ENCODE measurements at places on chromosomes 2 and 18.

DNA sequence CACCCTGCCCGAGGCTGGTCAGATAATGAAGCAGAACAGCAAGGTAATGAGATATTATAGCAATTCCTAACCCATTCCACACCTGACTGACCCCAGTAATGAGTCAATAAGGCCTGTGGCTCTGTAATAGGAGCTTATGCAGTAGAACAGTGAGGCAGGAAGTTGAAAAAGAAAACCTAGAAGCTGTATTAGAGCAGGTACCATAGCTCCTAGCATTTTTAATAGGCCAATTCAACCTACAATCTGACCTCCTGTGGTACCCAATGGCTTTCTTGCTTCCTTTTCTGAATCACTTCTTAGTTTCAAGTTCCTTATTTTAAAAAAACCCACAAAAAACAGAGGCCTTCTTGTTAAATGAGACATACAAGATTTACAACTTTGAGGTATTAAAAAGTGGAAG is 43.6 kb upstream of the MAP2 start:
- DNase-seq, result peak; percentile 50

- DNase-seq, result no peak
Observed at GRCh38 chr2:208125251-208125650, 927 bp upstream of the CRYGD start.

DNA sequence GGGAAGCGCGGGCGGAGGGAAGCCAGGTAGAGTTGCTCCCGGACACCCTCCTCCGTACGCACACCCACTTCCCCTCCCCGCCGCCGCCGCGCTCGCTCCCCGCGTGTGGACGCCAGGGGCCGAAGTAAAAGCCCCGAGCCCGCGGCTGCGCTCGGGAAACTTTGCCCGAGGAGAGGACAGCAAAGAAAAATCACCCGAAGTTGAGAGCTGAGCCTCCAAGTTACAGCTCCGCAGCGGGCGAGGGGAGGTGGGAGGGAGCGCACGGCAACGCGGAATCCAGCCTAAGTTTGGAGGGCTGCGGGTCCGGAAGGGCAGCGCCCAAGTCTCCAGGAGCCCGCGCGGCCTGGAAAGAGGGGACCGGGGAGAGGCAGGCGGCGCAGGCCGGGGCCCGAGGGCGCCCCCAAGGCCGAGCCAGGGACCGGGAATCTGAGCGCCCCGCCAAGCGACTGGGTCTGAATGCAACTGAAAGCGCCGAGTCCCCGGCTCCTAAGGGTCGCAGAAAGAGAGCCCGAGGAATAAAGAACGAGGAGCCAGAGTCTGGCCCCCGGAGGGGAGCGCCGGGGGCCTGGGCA is 706 bp upstream of the BCL11A start:
- no peak for DNase-seq

DNA sequence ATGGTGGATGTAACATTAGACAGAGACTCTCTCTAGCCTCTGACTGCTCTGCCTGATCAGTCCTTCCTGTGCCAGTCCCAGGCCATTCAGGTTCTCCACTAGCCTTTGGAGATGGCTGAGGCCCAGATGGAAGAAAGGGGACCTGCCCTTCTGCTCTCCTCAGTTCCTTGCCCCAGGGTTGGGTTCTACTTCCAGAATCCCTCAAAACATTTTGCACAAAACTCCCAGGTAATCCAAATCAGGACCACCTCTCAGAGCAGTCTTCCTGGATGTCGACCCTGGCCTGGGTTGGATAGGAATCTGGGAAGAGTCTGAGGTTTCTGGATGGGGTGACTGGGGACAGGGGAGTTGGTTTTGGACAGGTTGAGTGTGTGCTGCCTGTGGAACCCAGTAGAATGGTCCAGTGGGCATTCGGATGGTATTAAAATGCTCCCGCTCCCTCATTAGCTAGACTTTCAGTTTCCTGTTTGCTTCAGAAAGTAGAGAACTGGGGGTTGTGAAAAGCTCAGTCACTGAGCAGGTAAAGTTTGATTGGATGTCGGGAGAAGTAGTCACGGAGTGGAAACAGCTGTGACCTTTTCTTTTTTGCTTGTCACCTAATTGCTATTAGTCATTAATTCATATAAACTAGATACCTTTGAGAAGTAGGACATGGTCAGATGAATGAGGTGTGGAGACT is 37.9 kb downstream of the DPYSL5 start:
- no peak for DNase-seq

DNA sequence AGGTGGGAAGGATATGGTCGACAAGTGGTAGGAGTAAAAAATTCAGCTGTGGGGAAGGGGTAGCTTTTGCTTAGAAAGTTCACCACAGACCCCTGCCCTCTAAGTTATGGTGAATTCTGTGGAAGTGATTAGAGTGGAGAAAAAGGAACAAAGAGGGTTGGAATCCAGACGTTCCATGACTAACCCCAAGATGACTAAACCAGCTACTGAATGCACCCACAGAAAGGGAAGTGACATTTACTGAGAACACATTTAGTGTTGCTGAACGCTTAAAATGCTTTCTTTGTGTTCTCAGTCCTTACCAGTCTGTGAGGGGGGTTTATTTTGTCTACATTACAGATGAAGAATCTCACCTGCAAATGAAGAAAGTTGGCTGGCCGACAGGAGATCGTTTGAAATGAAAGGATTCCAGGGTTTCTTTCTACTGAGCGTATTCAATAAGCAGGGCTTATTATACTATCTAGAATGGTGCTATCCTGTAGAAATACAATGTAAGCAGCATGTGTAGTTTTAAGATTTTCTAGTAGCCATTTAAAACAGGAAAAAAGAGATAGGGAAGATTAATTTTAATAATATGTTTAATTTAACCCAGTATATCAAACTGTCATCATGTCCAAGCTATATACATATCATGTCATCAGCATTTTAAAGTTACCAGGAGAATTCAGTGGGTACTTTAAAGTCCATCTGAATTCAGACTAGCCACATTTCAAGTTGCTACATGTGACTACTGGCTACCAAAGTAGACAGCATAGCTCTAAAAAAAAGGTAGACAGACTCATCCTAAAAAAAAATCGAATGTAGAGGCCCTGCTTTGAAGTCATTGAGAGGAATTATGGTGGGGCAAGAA is 60.1 kb downstream of the LIMS1 start:
- no peak for DNase-seq

DNA sequence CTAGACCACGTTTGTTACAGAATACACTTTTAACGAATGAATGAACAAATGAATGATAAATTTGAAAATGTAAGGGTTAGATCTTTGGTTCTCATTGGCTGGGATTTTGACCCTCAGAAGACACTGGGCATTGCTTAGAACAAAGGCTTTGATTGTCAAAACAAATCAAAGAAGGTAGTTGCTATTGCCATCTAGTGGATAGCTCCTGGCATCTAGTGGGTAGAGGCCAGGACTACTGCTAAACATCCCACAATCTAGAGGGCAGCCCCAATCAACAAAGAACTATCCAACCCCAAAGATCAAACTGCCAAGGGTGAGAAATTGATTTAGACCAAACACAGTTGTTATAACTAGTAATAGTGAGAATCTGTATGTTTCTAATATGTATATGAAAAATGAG is 552.3 kb downstream of the KCNJ3 start:
- DNase-seq, result no peak

DNA sequence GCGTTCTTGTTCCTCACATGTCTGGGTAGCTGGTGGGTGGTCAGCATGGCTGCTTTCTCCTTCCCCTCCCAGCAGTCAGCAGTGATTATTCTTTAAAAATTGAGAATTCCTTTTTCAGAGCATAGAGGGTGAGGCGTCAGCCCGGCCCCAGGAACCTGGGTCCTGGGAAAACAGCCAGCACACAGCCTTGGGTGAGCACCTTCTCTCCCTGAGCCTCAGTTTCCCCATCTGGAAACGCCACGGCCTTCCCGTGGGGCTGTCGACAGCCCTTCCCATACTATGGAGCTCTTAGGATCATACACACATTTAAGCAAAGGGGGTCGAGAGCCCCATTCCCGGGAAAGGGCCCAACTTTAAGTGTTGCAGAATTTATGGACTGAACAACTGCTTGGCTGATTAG is 73.5 kb downstream of the SH3RF3 start:
- no peak for DNase-seq

DNA sequence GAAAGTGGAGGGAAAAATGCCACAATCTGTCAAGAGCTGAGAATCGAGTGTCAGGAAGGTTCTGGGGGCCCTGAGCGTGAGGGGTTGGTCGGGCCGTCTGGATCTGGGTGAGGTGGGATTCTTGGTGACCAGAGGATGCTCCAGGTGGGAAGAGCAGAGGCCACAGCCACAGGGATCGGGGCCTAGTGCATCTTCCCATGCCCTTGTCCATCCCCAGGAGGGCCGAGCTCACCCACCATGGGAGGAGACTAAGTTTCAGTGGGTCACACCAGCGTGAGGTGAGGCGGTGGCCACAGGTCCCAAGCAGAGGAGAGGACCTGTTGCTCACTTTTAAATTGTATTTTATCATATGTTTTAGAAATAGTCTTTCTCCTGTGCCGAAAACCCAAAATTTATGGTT is 70.0 kb downstream of the TMEM18 start:
- DNase-seq, result no peak
